ENCODE measurements at places on chromosomes 2 and 18.

GRCh38 chr18:60838677-60839076 lies 466.1 kb upstream of the MC4R start:
- DNase-seq: no peak

DNA sequence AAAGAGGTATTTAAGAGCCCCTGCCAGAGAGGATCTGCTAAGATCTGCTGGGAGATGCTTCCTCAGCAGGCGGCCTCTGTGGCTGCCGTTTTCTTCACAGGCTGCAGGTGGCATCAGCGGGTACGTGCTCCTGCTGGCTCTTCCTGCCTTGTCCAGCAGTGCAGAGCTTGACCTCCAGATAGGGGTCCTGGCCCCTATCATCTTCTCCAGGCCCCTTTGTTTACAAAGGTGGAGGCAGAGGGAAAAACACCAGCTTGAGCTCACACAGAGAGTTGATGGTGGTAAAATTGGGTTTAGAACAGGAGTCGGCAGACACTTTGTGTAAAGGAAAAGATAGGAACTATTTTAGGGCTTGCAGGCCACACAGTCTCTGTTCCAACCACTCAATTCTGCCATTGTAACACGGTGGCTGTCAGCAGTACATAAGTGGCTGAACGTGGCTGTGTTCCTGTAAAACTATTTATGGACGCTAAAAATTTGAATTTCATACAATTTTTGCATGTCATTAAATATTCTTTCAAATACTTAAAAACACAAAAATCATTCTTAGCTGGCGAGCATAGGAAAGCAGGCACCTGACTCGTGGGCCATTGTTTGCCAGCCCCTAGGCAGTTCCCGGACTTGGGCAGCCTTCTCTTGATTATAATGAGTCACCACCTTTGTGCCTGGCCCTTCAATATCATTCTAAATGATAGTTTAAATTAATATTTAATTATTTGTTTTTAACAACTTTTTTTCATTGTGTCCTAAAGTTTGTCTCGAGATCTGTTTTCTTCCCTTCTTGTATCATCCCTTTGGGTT lies 98.2 kb upstream of the B3GNT7 start:
- DNase-seq: no peak

GRCh38 chr2:219266886-219267285 lies 12.3 kb upstream of the DNAJB2 start:
- DNase-seq: no peak

DNA sequence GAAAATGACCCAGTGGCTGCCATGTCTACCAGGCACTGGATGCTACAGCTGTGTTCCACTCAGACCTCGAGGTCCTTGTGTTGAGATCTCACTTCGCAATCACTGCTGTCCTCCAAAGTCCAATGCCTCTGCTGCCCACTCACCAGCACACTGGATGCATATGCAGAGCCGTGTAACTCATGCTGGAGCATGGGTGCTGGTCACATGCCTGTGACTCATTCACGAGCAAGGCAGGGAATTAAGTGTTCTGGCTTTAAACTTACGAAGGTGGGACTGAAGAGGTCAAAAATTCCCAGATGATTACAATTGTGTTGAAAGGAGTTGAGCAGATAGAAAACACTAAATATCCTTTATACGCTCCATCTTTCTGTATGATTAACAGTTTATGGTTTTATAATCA lies 417.5 kb downstream of the NUP35 start:
- DNase-seq: no peak

DNA sequence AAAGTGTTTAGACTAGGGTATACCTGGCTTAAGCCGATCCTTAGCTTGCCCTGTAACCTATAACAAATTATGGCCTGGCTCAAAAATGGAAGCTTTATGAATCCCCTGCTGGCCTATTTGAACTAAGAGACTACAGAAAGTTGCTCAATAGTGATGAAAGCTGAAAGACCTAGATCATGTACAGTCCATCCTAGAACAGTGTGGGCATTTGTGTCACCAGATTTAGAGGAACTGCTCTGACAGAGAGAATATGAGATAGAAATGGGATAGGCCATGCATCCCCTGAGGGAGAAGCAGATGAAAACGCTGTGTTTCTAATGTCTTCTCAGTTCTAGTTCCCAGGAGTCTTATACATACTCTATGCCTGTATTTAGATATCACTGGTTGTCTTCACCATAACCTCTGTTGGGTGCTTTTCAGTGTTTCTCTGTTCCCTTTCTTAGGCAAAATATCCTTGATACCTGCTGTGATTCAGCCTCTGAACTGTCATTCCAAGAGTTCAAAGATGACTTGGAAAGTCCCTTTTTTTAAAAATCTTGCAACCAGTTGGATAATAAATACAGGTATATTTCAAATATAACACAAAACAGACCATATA lies 246.9 kb upstream of the SLC39A10 start:
- no peak for DNase-seq

DNA sequence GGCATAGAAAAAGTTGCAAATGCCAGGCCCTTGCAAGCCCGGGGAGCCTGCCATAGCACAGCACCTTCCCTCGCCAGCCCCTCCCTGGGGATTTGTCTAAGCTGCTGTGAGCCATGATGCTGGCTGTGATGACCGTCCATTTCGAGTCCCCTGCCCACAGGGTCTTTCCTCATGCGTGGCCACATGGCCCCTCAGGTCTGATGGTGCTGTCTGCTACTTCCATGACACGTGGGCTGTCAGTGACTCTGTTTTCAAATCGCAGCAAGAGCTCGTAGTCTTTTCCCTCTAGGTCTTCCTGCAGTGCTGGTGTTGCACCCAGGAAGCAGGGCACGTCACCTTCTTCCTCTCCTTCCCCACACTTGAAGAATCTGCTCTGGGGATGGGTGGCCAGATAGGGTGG lies 15.5 kb upstream of the GNAL start:
- DNase-seq: no peak

- no peak for DNase-seq
Measured at GRCh38 chr2:178747767-178748166, 59.5 kb downstream of the TTN start.

GRCh38 chr2:128235581-128235980 lies 83.1 kb downstream of the HS6ST1 start:
- DNase-seq: no peak

DNA sequence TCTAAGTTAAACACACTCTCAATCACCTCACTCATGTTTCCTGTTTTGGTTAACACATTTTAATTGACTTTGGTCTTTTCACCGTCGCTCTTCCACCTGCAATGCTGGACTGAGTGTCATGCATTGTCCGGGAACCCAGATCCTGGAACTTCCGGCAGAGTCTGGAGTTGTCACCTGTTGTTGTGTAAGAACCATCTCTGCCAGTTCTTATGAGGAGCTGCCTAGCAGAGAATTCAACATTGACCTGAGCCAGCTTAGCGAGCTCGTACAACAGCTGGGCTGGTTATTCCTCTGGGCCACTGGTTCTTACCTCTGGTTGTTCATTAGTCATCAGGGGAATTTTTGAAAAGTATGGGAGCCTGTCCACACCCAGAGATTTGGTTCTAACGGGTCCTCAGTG lies 75.7 kb downstream of the BCL2L11 start:
- no peak for DNase-seq

- no peak for DNase-seq
Measured at GRCh38 chr2:109474319-109474825, 139.4 kb downstream of the SEPTIN10 start.

DNA sequence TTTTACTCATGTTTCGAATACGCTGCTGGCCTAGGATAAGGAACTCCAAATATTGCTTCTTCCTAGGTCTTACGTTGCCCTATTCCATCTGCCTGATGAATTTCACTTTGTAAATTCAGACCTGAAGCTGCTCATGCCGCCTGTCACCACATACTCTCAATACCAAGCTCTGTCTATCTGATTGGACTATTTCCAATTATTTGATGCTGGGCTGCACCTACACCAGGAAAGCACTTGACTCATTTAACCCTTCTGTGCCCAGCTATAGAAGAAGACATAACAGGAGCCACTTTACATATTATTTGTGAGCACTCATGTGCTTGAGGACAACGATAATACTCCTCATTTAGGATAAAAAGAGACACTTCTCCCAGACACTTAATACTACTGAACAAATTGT lies 1293.9 kb upstream of the LRRTM1 start:
- DNase-seq: no peak

- DNase-seq: no peak
Measured at GRCh38 chr18:22370414-22370813, 47.3 kb downstream of the CTAGE1 start.

- no peak for DNase-seq
Measured at GRCh38 chr18:31156821-31157763, 5.6 kb downstream of the DSC1 start.

DNA sequence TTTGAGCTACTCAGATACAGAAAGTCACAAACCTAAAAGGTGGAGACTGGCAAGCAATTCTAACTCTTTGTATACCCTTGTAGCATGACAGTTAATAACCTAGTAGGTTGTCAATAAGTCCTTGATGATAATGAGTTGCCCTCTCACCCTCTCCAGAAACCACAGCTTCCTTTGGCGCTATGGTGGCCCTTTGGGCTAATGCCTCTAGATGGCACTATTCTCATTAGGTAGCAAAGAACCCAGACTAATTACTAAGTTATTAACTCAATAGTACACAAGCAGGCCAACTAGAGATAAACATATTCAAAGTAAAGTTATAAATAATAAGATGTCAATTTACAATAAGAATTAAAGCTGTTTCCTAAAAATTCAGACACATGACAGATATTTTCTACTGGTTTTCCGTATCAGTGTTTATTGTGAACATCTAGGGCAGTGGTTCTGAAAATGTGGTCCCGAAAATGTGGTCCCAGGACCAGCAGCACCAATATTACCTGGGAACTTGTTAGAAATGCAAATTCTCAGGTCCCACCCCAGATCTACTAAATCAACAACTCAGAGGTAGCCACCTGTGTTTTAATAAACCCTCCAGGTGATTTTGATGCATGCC lies 41.1 kb downstream of the LDAH start:
- peak; percentile 8 for DNase-seq

All from NCI-H446 (cell line).